ENCODE measurements at places on chromosomes 7 and 10.
A peak's percentile ranks its signal among the peaks of the same experiment; 100 is the strongest.

DNA sequence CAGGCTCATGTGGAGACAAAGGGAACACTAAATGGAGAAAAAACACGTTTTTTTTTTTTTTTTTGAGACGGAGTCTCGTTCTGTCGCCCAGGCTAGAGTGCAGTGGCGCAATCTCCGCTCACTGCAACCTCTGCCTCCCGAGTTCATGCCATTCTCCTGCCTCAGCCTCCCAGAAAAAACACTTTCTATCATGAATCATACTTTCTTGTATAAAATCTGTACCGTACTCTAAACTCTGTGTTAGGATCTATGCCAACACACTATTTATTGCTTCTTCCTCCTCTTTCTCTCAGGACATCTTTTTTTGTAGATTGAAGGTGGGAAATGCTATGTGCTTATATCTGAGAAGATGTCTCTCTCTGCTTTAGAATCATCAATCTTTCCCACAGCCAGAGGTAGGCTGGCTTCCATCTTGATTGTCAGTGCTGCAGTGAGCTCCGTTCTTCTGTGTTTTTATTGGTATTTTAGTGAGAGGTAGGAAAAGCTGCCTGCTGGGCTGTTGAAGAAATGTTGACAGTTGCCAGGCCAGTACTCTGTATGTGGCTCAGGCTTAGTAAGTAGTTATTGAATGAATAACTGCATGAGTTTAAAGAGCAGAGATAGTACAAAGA, 101.1 kb downstream of the GPR85 start:
- DNase-seq = no peak

DNA sequence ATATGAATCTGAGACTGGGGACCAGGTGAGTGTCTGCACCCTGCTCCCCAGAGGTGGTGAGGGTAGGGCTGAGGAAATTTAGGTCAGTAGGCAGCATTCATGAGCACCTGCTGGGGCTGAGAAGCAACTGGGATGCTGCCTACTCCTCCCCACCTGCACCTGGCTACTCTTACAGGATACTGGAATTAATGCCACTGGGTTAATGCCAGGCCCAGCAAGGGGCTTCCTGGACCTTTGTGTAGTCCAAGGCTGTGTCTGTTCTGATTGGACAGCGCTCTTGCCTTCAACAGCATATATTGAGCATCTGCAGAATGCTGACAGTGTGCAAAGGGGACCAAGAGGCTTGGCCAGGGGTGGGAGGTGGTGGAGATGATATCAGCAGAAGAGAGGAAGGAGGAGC, 32.1 kb downstream of the ADCYAP1R1 start:
- no peak for DNase-seq

DNA sequence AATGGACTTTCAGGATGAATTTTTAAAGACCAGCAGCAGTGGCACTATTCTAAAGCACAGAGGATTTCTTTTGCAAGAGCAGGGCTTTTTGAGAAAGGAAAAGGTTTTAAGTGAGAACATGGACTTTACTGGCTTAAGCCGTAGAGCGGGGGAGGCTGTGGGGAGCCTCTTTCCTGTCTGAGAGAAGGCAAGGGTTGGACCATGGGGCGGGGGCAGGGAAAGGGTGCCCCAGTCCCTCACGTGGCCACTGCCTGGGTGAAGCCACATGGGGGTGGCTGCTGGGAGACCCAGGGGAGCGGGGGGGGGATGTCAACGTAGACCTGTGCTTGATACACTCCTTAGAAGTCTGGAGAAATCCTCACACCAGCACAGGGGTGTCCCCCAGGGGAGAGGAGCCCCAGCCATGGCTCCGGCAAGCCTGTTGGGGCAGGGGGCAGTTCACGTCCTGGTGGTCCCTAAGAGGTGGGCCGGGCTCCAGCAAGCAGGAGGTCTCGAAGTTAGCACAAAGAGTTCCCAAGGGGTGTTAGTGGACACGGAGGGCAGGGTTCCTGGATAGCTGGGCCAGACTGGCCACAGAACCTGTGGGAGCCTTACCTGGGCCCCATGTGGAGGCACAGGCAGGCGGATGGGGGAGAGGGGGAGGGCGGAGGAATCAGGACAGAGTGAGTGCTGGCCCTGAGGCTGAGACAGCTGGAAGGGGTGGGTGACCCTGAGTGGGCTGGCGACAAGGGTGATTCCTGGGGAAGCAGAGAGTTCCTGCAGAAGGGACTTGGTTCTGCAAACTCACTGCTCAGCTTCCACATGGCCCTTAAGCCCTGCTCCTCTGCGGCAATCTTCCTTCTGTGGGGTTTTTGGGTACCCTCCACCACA, 36.9 kb upstream of the ELFN1 start:
- DNase-seq = no peak

DNA sequence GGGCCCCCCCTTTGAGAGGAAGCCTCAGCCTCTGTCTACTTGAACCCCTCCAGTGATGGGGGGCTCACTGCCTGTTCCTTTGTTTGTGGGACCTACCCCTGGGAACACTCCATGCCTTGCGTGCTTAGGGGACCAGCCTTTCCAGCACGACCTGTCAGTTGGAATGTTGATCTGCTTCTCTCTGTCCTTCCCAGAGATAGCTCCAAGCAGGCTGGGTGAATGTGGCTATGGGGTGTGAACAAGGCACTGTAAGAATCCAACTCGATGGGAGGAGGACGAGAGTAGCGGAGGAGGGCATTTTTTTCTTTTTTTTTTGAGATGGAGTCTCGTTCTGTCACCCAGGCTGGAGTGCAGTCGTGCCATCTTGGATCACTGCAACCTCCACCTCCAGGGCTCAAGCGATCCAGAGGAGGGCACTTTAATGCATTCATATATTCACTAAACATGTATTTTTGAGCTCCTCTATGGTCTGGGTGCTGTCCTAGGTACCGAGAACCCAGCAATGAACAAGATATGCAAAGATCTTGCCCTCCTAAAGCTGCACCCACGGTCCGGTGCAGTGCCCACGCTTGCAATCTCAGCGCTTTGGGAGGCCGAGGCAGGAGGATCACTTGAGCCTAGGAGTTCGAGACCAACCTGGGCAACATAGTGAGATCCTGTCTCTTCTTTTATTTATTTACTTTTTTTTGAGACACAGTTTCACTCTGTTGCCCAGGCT, 8.5 kb downstream of the CLIP2 start:
- no peak for DNase-seq

- no peak for DNase-seq
Measured at GRCh38 chr10:99595770-99596465, 24.3 kb downstream of the SLC25A28 start.

DNA sequence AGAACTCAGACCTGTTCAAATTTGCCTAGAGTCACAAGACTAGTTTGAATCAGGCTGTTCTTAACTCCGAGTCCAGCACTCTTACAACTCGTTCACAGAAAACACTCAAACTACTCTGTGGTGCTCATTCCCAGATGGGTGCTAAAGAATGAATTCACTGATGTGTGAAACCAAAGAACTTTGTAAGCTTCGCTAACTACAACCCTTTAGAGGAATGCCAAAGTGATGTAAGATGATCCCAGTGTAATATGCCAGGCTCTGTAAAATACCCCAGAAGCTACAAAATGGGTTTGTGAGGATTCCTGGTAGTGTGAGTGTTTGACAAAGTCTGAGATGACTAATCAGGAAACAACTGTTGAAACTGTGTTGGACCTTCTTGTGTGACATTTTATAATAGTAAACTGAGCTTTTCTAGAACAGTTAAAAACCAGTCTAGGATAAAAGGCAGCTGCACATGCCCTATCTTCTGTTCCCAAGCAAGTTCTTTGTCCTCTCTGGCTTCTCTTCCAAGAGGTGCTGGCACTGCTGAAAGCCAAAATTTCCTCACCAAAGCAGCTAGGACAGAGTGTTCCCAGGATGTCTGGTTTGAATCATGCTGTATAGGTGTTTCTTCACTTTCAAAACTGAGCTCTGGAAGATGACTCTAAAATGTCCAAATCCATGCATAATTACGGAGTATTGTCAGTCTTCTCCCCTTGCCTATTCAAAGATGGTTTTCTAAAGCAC, 527.6 kb downstream of the SORCS1 start:
- DNase-seq = no peak

DNA sequence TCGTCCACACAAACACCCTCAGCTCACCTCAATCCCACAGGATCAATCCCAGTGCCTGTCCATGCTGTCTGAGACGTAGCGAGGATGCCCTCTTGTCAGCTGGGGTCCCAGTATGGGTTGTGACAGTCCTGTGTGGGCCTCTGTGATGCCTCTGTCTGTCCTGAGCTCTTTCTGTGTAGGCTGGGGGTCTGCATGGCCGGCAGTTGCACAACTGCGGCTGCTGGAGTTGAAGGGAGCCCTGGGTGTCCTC, 12.4 kb downstream of the ANTXRL start:
- peak; percentile 74 for DNase-seq

DNA sequence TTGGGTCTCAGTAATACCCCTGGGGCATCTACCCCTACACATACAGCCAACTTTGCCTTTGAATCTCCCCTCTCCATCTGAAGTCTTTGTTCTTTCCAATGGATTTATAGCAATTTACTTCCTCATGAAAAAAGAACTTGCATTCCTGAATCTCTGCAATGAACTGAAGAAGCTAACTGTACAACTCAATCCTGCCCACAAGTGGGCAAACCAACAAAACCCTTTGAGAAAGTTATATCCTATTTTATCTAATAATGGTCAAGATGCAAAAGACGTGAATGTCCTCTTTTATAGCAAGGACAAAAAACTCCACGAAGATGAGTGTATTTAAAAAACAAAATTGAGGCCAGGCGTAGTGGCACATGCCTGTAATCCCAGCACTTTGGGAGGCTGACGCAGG, 991.3 kb downstream of the LRMDA start:
- DNase-seq = no peak

DNA sequence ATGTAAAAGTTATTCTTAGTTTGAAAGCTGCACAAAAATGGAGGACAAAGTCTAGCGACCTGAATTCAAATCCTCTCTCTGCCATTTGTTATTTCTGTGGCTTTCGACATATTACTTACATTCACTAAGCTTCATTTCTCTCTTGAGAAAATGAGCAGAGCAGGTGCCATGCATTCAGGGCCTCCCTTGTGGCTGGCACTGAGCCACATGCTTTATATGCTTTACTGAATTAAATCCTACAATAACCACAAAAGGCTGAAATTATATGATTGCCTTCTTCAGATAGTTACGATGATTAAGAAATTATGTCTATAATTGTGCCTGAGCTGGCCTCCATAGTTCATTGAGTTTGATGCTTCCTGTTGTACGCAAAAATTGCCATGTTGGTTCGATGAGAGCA, 98.7 kb downstream of the NPSR1 start:
- DNase-seq = no peak

DNA sequence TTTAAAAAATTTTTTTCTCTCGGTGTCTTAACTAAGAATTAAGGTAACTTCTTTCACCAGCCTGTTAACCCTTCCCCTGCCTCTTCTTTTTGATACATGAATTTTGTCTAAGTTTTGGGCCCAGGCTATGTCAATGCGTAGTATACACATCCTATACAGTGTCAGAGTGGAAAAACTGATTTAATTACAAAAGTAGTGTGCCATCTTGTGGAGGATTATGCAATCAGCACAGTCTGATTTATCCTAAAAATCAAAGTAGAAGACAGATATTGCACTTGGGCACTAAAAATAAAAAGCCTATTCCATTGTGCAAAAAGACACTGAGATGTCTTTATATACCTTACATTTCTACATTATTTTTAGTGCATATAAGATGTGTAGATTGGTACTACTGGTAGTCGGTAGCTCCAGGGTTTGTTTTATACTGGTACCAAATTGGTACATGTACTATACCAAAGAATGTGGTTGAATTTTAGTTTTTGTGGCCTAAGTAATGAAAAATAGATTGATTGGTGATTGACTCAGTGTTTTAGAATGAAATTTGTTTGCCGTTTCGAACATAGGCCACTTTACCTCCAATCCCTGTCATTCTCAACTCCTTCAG, 96.6 kb downstream of the MKLN1 start:
- no peak for DNase-seq

DNA sequence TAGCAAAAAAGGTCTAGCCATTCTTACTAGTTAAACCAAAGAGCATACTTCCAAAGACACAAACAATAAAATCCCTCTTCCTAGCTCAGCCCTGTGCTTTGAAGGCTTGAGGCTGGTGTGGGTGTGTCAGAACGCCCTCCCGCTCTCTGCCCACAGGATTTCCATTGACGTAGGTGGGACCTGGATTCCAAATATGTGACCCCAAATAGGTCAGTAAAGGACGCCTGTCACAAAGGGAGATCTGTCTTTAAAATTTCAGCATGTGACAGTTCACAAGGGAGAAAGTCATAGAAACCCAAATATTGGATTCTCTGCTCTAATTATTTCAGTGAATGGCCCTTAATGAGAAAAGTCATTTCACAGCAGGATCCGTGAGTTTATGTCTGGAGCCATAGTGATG, 39.9 kb upstream of the LYZL1 start:
- DNase-seq = no peak

- DNase-seq = no peak
Measured at GRCh38 chr7:142855114-142855743, 353 bp downstream of the EPHB6 start.

DNA sequence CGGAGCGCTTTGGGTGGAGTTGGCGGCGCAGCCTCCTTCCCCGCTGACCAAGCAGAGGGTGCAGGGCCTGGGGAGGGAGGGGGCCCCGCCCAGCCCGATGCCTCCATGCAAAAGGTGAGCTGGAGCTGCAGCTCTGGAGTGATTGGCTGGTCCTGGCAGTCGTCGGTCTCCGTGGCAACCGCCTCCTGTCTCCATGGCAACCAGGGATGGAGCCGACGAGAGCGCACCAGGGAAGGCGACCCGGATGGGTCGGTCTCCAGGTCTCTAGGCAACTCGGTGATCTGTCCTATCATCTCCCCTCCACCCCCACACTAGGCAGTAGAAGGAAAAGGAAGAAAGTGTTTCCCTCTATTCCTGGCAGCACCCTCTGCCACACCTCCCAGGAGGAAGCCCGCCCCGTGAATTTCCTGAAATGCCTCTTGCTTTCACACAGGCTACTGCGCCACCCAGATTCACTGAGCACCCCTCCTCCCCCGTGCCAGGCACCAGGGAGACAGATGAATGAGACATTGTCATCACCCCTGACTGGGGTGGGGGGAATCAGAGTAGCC, 647 bp upstream of the NACAD start:
- DNase-seq = no peak

GRCh38 chr10:133209117-133209516, 20.9 kb upstream of the UTF1 start:
- no peak for DNase-seq

- DNase-seq = no peak
Measured at GRCh38 chr7:29478226-29478625, 85.4 kb upstream of the PRR15 start.
